Left renal cortex interstitium (tissue), 4 donors: ENCODE measurements at places on chromosomes 5 and 9. TPM values are rescaled to one million over a fixed set of nuclear protein-coding genes. Genes with fewer than 3 reads are reported as not detected.
A peak's percentile ranks its signal among the peaks of the same experiment; 100 is the strongest.

DNA sequence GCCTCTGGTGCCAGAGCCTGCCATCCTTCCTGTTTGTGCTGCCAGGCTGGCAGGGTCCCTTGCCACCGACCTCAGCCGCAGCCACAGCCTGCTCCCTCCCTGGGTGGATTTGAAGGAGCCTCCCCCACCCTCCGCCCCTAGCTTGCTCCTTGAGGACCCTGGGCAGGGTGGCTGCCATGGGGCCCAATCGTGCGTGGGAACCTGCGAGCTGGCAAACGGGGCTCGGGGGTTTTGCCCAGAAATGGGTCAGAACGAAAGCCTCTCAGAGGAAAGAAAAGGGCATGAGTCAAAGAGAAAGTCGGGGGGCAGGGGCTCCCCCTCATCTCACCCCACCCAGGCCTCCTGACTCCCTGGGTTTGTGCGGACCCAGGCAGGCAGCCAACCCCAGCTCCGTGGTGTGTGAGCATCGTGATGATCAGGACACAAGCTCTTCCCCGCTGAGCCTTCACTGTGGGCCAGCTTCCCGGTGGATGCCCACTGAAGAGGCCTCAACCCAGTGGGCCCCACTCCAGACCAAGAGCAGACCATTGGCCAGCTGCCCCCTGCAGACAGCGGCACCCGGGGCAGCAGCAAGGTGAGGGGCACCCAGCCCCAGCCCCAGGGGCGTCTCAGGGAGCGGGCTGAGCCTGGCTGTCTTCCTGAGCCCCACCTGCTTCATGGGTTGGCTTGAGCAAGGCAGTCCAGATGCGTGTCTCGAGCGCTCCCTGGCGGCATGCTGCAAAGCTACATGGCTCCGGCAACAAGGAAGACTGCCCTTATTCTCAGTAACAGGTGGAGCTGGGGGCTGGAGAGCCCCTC is 3.0 kb upstream of the FUT7 start:
- no peak for DNase-seq

- no peak for DNase-seq
These were observed 72.5 kb upstream of the UBTD2 start for GRCh38 chr5:172356047-172356446.

- DNase-seq: peak; percentile 29
These were observed 480.9 kb upstream of the CD180 start for GRCh38 chr5:67677422-67677970.

- DNase-seq: no peak
These were observed 56.7 kb upstream of the PAPPA start for GRCh38 chr9:116096853-116097252.

DNA sequence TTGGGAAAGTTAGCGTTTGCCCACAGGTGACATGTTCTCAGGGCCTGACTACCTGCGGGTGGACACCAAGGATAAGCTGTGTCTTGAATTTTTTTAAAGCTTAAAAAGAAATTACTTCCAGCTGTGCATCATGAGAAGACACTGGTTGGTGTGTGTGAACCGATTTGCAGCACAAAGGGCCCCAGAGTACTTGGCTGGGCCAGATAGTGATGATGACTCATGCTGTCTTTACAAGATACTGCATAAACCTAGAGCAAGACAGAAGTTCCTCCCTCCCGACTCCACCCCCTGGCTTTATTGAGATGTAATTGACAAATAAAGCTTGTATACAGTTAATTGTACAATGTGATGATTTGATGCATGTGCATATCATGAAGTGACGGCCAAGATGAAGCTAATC is 212.8 kb downstream of the NXNL2 start:
- DNase-seq: no peak

DNA sequence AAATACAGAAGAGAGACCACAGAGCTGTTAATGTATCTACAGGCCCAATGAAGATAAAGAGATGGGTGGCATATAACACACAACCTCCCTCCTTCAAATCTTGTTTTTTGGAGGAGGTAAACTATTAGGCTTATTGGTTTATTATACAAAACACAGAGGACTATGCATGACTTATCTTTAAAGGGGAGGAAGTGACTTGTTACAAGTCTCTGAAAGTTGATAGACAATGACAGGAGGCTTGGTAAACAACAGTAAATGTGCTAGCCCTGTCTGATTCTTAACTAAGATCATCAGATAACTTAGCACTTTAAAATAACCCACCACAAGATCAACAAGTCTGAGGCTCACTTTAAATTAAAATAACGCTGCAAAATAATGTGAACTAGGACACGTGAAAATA is 219.0 kb downstream of the MLLT3 start:
- DNase-seq: no peak

The HRH2 gene
- polyA plus RNA-seq: 2.5 TPM

GRCh38 chr5:33565324-33565723 is 124.6 kb downstream of the TARS1 start:
- no peak for DNase-seq

GRCh38 chr5:34563931-34564709 is 92.0 kb upstream of the RAI14 start:
- DNase-seq: no peak

DNA sequence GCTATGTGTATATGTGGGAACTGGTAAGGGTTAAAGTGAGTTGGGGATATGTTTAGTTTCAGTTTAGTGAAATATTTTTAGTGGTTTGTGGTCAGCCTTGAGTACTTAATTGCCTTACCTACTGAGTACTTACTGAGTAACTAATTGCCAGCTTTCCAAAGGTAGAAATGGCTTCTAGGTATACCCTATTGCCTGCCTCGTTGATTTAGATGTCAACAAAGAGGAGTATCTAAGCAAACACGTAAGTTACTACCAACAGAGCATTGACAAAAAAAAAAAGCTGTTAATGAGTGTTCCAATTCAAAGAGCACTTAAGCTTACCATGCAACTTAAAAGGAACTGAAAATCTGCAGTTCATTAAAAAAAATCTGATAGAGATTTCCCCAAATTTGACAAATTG is 8.8 kb downstream of the ATP10B start:
- DNase-seq: no peak

- no peak for DNase-seq
These were observed 14.7 kb upstream of the TDRD7 start for GRCh38 chr9:97397220-97397619.

The IL13 gene
- polyA plus RNA-seq: not detected

The ENG gene
- polyA plus RNA-seq: 85.0 TPM

GRCh38 chr5:139667730-139668063 is 19.5 kb downstream of the CXXC5 start:
- DNase-seq: no peak

GRCh38 chr9:80285326-80285725 is 713.6 kb downstream of the TLE4 start:
- DNase-seq: no peak

DNA sequence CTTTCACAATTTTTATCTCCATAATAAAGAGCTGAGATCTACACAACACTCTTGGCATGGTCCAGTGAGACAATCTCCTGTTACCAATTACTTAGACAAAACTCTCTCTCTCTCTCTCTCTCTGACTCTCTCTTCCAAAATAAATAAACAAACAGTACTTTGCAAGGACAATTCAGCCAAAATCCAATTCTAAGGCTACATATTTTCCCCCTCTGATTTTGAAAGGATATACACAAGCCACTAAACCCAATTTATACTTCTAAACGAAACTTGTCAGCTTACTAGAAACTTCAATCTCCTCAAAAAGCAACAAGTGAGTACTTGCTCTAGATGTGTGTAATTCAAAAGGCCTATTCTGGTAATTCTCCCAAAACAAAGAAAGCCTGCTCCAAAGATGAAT is 26.3 kb upstream of the TNPO1 start:
- DNase-seq: no peak

The ARL15 gene
- 26.6 TPM for polyA plus RNA-seq

GRCh38 chr9:72826996-72827949 is 125.6 kb downstream of the ALDH1A1 start:
- no peak for DNase-seq

The IRGM gene
- 1.5 TPM for polyA plus RNA-seq

- DNase-seq: no peak
These were observed 129.5 kb downstream of the SIL1 start for GRCh38 chr5:139068494-139069151.

DNA sequence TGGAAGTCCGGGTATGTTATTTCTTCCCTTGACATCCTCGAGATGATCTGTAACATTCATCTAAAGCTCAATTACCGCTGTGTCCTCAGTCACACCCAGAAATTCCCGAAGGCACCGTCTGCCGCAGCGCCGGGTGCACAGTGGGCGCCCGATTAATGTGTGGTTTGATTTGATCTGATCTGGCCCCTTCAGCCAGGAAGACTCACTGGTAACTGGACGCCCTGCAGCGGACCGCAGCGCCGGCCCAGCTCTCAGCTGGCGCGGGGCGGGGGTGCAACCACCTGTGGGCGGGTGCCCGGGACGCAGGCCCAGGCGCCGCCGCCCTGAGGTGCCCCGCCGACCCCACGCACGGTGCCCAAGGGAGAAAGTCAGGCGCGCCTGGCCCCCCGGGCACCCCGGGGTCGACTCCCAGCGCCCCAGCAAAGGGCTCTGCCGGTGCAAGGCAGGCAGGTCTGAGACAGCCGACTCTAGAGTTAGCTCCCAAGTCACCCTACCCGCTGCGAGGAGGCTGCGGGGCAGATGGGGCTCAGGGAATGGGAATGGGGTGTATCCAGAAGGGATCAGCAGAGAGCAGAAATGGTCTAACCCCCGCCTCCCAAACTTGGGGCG is 1.7 kb downstream of the EPB41L4B start:
- no peak for DNase-seq

DNA sequence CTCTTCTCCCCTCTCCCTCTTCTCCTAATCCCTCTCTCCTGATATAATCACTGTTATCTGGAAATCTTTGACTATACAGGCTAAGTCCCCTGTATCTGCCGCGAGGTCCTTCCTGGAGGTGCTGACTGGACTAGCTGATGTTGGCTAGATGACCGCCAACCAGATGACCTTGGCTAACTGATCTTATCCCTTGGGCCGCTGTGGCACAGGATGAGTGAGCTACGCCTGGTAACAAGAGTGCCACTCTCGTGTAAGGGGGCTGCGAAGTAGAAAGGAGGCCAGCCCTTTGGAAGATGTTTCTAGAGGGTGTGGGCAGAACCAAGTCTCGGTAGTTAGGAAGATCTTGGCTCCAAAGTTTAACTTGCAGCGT is 345 bp upstream of the PRRC1 start:
- peak; percentile 43 for DNase-seq

GRCh38 chr5:110386782-110387181 is 339.7 kb downstream of the TMEM232 start:
- DNase-seq: no peak
